ENCODE measurements at places on chromosomes 4 and X.

GRCh38 chr4:6298852-6299251, 29.2 kb downstream of the WFS1 start:
- DNase-seq = no peak

GRCh38 chrX:1754077-1754476, 139.2 kb downstream of the ASMT start:
- DNase-seq = no peak

DNA sequence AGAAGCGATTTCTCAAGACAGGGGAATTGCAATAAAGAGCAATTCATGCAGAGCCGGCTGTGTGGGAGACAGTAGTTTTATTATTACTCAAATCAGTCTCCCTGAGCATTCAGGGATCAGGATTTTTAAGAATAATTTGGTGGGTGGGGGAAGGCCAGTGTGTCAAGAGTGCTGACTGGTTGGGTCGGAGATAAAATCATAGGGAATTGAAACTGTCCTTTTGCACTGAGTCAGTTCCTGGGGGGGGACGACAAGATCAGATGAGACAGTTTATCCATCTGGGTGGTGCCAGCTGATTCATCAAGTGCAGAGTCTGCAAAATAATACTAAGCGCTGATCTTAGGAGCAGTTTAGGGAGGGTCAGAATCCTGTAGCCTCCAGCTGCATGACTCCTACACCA, 502.4 kb downstream of the NLGN4X start:
- DNase-seq = no peak

DNA sequence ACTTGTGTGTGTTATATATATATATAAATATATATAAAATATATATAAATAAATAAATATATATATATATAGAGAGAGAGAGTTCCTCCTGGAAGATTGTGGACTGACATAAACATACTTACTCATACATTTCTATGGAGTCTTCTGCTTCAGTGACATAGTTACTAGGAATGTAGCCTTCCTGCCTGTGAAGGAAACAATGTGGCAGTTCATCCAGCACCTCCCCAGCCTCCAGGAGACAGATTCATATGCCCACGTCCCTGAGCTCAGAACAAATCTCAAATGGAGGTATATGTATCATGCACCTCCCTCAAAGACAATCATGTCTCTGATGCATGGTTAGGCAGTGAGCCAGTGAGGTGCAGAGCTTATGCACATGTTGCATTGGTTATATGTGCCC, 11.4 kb upstream of the TIMM8A start:
- no peak for DNase-seq

GRCh38 chrX:67961516-67961915, 417.7 kb downstream of the AR start:
- DNase-seq = no peak

All from GM10248 (cell line).